ENCODE measurements at places on chromosomes 4 and X. TPM values are rescaled to one million over a fixed set of nuclear protein-coding genes. Genes with fewer than 3 reads are reported as not detected.

- DNase-seq: no peak
These were observed 217.8 kb upstream of the ETNPPL start for GRCh38 chr4:108980455-108981239.

- peak; percentile 7 for DNase-seq
These were observed 163.1 kb downstream of the SMARCA1 start for GRCh38 chrX:129360175-129360574.

- DNase-seq: no peak
These were observed 6.8 kb downstream of the BGN start for GRCh38 chrX:153501530-153501929.

GRCh38 chrX:12779534-12779933, 11.7 kb upstream of the PRPS2 start:
- DNase-seq: peak; percentile 66

- DNase-seq: no peak
These were observed 860.1 kb upstream of the INTU start for GRCh38 chr4:126772662-126773061.

GRCh38 chrX:43958529-43958928, 14.7 kb downstream of the NDP start:
- peak; percentile 93 for DNase-seq

DNA sequence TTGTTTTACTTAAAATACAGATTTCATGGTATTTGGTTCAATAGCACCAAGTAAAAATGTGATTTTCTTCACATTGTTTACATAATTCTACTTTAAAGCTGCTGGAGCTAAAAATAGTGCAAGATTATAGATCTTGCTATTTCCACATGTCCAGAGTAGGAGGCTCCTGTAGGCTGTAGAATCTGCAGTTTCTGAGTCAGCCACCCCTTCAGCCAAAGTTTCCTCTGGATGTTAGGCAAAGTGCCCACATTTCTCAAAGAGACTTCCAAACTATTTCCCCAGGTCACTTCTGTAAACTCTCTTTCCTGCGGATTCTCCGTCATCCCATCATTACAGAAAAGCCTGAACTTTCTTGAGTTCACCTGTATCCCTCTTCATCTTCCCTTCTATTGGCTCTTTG, 342.5 kb upstream of the FSTL5 start:
- peak; percentile 46 for DNase-seq

GRCh38 chr4:98433691-98434090, 172.5 kb downstream of the RAP1GDS1 start:
- DNase-seq: no peak

DNA sequence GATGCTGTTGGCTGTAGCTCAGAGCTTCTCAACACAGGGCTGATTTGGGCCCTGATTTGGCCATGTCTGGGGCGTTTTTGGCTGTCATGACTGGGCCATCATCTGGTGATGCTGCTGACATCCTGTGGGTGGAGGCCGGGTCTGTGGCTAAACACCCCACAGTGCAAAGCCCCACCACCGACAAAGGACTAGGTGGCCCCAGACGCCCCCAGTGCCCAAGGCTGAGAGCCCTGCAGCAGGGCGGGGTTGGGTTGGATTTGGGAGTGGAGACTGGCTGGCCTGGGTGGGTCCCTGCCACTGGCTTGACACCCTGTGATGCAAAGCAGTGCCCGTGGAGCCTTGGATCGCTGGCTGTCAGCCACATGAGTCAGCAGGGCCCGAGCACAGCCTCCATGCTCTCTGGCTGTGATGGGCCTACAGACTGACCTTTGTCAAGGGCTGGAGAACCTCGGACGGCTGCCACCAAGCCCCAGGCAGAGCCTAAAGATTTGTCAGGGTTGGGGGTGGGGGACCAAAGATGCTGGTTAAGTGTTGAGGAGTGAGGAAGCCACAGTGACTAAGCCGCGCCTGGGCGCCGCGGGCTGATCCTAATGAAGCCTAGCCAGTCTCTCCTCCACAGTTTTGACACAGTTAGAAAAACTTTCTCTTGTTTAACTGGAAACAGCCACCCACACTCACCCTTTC, 28.3 kb downstream of the CYTL1 start:
- peak; percentile 89 for DNase-seq

- peak; percentile 3 for DNase-seq
These were observed 114.9 kb upstream of the TEX13D start for GRCh38 chrX:124217304-124218251.

DNA sequence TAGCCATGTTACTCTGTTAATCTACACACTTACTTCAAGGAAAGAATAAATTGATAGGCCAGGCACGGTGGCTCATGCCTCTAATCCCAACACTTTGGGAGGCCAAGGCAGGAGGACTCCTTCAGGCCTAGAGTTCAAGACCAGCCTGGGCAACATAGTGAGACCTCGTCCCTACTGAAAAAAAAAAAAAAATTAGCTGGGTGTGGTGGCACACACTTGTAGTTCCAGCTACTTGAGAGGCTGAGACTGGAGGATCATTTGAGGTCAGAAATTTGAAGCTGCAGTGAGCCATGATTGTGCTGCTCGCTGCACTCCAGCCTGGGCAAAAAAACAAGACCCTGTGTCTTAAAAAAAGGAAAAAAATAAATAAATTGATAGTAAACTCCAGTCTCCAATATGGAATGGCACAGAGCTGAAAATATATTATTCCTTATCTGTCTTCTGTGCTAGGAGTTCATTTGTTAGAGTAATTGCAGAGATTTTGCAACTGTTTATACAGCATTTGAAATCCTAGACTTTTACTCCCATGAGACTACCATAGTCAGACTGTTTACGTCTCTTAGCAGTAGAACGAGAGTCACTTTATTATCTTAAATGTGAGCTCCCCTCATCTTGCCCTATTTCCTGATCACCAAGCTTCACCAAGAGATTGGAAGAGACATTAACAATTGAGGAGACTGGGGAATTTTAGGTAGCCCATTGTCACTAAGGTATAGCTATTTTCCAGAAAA, 18.8 kb upstream of the TMEM131L start:
- DNase-seq: no peak

GRCh38 chr4:100816436-100817045, 298.7 kb upstream of the EMCN start:
- no peak for DNase-seq

DNA sequence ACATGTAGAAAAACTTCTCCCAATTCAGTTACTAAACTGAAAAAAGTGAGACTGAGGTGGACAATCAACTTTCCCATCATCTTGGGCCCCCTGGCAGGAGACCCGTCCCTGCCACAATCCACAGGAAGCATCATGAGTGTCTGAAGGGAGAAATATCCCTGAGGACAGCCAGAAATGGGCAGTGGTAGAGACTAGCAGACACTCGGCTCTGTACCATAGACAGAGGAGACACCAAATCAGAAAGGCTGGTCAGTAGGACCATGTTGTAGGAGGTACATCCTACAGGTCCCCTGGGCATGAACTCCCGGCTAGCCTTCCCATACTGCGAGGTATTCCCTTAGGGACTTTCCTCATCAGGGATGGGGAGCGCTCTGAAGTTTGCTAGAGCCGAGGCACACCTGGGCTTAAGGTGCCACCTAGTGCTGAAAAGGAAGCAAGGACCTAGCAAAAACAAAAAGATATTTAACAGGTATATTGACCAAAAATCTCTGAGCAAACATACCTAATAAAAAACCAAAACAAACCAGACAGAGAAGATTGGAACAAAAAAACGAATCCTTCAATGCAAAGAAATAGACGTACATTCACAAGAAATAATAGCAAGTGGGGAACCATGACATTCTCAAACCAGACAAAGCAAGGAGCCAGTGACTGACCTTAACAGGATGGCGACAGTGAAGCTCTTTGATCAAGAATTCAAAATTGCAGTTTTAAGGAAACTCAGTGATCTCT, 55.6 kb downstream of the HAUS3 start:
- DNase-seq: peak; percentile 5

- DNase-seq: no peak
These were observed 78.6 kb upstream of the AMELX start for GRCh38 chrX:11214346-11215190.

- no peak for DNase-seq
These were observed 34.6 kb upstream of the WDR1 start for GRCh38 chr4:10151182-10151581.

- DNase-seq: no peak
These were observed 72.1 kb downstream of the BEND4 start for GRCh38 chr4:42080306-42080705.

GRCh38 chrX:147468600-147468999, 443.1 kb upstream of the FMR1 start:
- no peak for DNase-seq

DNA sequence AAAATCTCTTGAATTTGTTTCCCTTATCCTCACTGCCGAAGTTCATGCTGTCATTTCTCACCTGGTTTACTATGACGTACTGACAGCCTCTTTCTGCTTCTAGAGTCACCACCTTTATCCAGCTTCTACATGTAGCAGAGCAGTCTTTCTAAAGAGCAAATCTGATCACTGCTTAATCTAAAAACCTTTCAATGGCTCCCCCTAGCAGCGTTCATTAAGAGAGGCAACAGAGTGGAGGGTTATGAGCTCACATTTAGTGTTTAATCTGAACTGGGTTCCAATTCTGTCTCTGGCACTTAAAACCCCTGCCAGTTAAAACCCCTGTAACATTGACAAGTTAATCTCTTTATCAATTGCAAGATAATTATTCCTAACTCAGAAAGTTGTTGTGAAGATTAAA, 4.4 kb downstream of the RBPJ start:
- peak; percentile 34 for DNase-seq

DNA sequence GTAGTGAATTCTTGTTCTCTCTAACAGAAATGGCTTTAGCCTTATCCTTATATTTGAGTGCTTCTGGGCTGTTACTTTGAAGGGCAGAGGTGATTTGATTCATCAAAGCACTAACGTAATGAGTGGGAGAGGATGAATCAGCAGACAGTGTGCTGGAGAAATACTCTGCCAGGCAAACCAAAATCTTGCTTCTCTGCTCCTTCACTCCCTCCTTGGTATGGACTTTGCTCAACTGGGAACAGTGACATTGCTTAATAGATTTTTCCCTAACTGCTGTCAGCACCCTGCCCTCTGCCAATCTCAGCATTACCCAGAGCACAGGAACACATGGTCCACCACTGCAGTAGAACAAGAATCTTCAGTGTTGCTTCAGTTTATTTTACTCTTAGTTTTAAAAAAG, 56.0 kb downstream of the PDLIM5 start:
- peak; percentile 60 for DNase-seq

- DNase-seq: no peak
These were observed 151.3 kb upstream of the LEF1 start for GRCh38 chr4:108320061-108320460.

FOXR2 gene
- total RNA-seq: 0.07 TPM

SYP gene
- total RNA-seq: 0.48 TPM

ARSJ gene
- total RNA-seq: 6.5 TPM

SLC6A8 gene
- total RNA-seq: 25.6 TPM

FAM149A gene
- total RNA-seq: 5.6 TPM

SMAD1 gene
- total RNA-seq: 23.5 TPM

RTL5 gene
- total RNA-seq: 0.14 TPM

RAB9B gene
- total RNA-seq: 3.3 TPM

PNMA3 gene
- not detected for total RNA-seq

NXF3 gene
- 0.38 TPM for total RNA-seq

MUC7 gene
- not detected for total RNA-seq
